AG08396 (cell line): ENCODE measurements at places on chromosomes 5 and 9.

DNA sequence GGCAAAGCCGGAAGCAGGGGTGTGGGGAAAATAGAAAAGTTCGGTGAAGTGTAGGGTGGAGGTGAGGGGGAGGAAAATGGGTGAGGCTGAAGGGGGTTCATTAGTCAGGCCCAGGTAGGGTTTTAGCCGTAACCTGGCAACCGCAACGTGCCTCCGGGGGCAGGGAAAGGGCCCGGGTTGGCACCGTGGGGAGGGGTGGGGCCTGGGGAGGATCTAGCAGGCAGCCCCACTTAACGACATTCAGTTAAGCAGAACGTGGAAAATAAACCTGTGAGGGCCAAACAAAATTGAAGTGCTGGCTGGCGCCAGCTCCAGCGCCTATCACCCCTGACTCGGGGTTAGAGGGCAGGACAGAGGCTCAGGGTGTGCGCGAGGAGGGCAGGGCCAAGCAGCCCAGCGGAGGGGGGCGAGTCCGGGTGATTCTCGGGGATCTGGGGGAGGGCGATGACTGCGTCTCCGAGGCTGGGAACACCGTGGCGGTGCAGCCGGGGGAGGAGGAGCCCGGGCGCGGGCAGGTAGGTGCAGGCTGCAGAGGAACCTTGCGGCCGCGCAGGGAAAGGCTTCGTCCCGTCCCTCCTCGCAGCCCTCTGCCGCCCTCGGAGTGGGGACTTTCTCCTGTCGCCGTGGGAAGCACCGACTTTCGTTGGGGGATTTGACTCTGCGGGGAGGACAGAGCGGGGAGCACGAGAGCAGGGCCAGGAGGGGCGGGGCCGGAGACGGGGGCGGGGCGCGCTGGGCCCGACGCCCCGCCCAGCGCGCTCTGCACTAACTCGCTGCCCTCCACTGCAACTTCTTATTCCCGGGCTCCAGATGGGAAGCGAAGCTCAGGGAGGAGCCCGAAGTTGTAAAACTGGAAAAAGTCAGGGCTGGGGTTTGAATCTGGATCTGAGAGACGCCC, 5.1 kb downstream of the RGS14 start:
- DNase-seq, result peak; percentile 84

GRCh38 chr5:154197801-154198491, 7.4 kb downstream of the GALNT10 start:
- peak; percentile 13 for DNase-seq

DNA sequence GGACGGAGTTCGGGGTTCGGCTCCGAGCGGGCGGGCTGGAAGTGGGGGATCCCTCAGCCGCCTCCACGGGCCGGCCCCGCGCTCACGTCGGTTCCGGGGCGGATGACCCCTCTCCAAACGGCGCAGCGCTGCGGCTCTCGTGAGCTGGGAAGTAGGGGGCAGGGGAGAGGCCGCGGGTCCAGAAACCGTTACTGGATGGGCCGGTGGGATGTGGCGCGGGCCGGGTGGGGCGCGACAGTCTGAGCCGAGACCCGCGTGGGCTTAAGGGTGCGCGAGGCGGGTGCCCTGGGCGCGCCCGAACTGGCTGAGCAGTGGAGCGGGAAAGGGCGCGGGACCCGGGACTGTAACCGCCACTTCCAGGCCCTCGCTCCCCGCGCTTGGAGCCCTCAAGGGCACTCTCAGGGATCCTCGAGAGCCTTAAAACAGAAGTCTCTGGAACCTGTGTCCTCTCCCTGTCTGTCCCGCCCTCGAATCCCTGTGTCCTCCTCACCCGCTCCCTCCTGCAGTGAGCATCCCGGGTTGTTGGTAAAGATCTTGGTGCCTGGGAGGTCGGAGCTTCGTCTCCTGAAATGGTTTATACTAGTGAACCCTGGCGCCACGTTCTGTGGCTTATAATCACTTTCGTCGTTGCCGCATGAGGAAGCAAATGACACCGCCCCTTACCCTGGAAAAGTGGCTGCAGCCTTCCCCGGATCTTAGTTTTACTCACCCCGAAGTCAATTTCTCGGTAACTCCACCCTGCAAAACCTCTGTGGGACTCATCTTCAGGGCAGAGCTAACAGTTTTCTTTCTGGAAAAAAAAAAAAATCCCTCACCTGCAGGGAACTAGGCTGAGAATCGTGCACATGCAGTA, 571 bp upstream of the MARCHF11 start:
- no peak for DNase-seq

GRCh38 chr5:66164044-66164790, 20.1 kb downstream of the SREK1 start:
- DNase-seq, result peak; percentile 19

- DNase-seq, result no peak
Measured at GRCh38 chr5:61339764-61340163, 7.7 kb downstream of the ZSWIM6 start.
